ENCODE measurements at places on chromosomes 2 and 18.

- DNase-seq: no peak
Measured at GRCh38 chr2:134253804-134254203, at the start of gene MGAT5. Gene MGAT5, plus strand, starts transcription at chr2:134254072. Its CDS starts 332 bp downstream, at chr2:134254404.

- DNase-seq: no peak
Measured at GRCh38 chr2:10246831-10247230, 55.9 kb upstream of the HPCAL1 start.

DNA sequence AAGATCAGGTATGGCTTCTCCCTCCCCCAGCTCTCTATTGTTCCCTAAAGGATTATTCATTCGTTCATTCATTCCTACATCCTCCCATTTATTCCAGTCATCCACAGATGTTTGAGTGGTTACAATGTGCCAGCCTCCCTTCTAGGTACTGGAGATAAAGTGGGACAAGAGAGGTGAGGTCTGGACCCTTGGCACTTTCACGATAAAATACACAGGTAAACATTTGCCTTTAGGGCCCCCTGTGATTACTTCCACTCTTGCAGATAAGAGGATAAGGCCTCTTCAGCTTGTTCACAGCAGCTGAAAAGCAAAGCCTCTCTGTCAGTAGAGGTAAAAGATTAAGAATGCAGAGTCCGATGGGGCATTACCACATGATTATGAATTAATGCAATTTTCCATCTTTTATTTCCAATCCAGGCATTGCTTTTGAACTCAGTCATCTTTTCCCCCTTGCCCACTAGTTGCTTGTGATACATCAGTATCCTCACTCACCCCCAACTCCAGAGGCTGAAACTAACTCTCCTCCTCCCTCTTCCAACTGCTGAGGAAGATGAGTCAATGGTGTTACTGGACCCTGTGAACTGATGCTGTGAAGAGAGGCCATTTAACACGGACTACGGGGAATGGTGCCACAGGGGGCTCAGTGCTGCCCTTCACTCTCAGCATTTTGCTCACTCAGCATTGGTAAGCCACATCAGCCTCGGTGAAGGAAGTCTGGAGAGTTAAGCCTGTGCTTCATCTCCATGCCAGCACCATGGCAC, 1.1 kb upstream of the DPP4 start:
- no peak for DNase-seq

DNA sequence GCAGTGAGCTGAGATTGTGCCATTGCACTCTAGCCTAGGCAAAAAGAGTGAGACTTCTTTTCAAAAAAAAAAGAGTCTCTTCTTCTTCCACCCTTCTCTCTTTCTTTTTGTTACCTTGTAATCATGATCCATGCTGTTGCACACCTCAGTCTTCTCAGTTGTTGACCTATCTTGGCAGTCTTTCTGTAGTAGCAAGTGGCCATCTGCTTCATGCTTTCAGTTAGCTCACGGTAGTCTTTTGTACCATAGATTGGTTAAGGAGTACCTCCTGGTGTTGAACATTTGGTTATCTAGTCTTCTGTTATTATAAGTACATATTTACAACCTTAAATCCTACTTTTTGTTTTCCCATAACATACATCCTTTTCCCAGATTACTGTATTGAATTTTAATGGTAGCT, 3.1 kb downstream of the GORASP2 start:
- no peak for DNase-seq

GRCh38 chr2:98472132-98472650, 27.5 kb downstream of the INPP4A start:
- DNase-seq: no peak

GRCh38 chr2:111176388-111176787, 55.7 kb downstream of the BCL2L11 start:
- no peak for DNase-seq

DNA sequence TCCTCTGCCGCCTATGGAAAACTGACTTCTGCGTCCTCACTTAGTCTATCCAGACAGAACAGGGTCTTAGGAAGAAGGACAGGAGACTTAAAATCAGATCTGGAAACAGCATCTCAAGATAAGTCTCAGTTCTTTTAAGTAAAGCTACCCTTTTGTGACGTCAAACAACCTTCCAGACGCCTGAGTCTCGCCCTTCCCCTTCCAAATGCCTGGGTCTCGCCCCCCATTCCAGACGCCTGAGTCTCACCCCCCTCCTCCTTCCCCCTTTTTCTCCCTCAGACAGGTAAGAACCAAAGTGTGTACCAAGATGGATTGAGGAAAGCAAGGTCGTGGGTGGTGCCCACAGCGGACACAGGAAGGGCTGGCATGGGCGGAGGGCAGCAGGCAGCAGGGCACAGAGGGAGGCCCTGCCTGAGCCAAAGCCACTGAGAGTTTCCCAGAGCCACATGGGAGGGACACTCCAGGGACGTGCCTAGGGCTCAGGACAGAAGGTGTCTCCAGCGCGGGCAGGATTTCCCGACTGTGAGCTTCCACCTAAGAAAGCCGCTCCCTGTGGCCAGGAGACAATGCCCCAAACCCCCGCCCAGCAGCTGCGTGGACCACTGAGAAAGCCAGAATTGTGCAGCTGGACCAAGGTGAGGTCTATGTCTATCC, 51.3 kb downstream of the ANKMY1 start:
- no peak for DNase-seq

DNA sequence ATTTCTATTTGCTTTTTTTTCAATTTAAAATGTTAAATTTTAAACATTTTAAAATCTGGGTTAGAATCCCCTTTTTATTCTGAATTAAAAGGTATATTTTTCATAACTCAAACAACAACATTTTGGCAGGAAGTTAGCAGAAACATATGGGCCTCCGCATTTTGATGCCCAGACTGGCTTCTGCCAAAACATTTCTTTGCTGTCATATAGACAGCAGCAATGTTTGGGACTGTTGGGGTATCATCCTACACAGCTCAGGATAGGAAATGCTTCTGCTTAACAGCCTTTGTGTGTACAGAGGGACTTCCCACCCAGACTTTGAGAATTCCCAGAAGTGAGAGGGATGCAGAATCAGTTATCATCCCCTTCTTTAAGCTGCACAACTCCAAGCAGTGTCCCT, 155.4 kb upstream of the PARD3B start:
- no peak for DNase-seq

DNA sequence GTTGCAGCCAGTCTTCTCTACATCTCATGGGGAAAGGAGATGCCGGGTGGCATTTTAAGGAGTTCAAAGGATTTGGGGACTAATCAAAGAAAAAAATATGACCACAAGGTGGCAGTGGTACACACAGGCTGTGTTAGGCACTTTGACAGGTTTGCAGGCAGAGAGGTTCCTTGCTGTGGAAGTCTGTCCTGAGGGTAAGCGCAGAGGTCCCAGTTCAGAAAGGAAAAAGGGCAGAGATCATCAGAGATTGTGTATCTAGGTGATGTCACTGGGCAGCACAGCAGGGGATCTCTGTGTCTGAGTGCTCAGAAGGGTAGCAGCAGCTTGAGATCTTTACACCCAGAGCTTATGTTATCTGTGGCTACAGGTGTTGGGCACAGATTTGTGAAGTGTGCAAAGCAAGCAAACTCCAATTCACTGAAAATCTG, 231.4 kb downstream of the LRRTM1 start:
- no peak for DNase-seq

- DNase-seq: no peak
Measured at GRCh38 chr2:53475321-53475720, 292.3 kb upstream of the CHAC2 start.

DNA sequence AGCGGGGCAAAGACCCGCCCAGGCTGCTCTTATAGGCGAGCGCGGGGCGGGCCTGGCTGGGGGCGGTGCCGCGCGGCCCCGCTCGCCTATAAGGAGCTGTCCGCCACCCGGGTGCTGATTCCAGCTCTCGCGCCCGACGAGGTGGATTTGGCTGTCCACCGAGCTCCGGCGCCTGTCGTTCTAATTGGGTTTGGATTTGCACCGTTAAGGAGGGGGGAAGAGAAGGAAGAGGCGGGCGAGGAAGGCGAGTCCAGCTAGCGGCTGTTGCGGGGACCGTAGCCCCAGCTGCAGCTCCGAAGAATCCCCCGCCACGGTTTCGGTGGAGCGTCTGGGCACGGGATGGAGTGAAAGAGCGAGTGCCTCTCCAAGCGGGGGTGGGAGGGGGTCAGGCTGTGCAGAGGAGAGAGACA, at the start of gene CNTNAP5:
Gene CNTNAP5, plus strand, starts transcription at position 117 of the 410 bp plus-strand sequence. CDS start 364 bp downstream, outside the sequence.
- DNase-seq: no peak

GRCh38 chr2:240191001-240191400, 50.5 kb upstream of the OTOS start:
- DNase-seq: no peak

DNA sequence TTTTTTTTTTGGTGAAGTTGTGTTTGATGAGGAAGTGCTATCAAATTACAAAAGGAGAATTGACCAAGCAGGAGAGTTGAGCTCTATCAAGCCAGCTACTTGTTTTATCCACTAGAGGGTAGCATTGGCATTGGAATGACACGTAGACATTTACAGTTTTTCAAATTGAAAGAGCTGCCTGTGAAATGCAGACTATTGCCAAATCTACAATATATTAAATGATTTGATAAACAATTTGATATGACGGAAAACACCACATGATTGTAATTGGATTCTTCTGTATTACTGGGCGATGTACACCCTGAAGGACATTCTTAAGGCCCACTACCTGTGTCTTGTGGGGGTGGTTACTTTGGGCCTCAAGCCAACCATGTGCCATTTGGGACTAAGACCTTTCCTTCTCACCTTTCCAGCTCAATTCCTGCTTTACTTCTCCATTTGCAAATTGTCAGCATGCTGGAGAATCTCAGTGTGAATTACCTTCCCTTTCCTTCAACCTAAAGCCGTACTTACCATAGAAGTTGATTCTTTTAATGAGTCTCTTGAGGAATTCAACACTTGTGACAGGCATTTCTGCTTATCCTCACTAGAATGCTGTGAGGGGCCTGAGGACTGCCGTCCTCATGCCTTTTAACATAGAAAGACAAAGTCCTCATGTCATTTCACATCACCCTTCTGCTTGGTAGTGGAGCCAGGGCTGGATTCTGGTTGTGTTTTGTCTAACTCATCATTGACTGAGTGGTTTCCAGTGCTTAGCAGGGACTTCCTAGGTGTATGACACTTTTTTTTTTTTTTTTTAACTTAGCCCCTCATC, 134.8 kb upstream of the THUMPD2 start:
- no peak for DNase-seq

- DNase-seq: no peak
Measured at GRCh38 chr2:28325567-28326468, 66.8 kb upstream of the FOSL2 start.

- no peak for DNase-seq
Measured at GRCh38 chr18:69265656-69266055, 135.0 kb upstream of the DOK6 start.

DNA sequence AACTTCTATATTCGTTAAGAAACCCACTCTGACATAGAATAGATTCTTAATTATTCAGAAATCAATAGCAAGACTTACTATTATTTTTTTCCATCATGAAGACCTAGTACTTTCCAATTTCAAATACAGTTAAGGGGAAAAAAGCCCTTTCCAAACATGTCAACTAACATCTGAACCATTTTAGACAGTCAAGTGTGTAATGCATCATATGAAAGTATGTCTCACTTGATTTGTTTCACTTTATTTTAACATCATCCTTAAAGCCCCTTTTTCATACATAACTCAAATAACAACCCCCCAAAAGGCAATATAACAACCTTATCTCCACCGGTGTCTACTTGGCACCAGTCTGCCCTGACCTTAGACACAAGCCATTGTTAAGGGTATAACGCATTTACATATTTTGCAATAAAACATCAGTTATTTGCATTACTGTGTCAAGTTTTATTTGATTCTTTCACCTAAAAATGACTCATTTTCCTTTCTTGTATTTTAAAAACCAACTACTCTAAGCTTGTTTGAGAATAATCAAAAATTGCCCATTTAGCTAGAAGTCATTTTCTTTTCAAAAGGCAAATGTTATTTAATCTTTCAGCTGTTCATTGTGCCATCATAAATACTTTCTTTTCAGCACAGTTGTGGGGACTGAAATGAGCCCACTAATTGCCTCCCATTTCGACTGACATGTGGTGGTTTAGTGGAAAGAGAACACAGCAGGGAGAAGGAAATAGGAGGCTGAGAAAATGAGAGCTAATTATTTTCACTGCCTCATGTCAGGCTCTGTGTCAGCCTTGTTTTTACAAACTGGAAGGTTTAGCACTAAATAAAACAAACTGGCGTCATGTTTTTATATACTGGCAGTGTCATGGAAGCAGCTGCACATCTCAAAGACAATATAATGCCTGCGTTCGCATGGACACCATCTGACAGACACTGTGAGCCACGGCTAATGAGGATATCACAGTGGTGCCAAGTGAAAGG, 104.7 kb upstream of the CDCA7 start:
- DNase-seq: no peak

GRCh38 chr2:150389447-150389846, 98.0 kb downstream of the RND3 start:
- no peak for DNase-seq

- DNase-seq: no peak
Measured at GRCh38 chr2:52844701-52845423, 922.7 kb upstream of the CHAC2 start.

- DNase-seq: no peak
Measured at GRCh38 chr2:64115808-64116598, 28.2 kb downstream of the PELI1 start.

DNA sequence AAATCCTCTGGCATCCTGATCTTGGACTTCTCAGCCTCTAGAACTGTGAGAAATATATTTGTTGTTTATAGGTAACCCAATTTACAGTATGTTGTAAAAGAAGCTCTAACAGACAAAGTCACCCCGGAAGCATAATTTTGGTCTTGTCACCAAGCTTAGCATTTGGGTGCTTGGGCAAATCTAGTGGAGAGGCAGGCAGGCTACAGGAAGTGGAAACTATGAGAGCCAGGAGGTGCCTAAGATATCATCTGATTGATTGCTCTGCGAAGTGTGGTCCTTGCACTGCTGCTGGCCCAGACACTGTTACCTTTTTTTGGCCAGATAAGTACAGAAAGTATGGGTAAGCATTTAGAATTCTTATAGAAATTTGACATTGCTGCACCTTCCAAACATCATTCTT, 102.9 kb downstream of the CDC42EP3 start:
- DNase-seq: no peak

DNA sequence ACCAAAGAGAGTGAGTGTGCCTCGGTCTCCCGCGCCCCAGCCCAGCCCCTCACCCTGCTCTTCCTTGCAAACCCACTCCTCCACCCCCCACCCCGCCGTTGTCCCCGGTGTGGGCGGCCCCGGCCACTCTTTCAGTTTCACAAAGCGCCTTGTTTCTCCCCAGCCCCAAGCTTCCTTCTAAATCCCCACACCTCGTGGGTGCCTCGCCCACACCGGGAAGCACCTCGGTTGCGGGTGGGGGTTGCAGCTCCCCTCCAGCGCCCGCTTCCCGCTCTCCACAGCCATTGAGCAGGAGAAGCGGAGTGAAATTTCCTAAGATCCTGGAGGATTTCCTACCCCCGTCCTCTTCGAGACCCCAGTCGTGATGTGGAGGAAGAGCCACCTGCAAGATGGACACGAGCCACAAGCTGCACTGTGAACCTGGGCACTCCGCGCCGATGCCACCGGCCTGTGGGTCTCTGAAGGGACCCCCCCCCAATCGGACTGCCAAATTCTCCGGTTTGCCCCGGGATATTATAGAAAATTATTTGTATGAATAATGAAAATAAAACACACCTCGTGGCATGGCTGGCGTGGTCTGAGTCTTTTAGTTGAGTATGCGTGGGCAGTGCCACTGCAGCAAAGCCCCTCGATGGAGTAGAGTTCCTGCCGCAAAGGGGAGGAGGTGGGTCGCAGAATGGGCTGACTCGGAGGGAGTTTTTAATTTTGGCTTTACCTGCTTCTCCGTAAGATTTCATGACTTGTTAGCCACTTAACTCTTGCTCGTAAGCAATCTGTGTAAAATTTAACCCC, 848 bp downstream of the TMSB10 start:
- DNase-seq: peak; percentile 75

GRCh38 chr2:120203251-120204021, 19.8 kb downstream of the TMEM185B start:
- no peak for DNase-seq
